RWPE1 (cell line): ENCODE measurements at places on chromosomes 4 and X.

DNA sequence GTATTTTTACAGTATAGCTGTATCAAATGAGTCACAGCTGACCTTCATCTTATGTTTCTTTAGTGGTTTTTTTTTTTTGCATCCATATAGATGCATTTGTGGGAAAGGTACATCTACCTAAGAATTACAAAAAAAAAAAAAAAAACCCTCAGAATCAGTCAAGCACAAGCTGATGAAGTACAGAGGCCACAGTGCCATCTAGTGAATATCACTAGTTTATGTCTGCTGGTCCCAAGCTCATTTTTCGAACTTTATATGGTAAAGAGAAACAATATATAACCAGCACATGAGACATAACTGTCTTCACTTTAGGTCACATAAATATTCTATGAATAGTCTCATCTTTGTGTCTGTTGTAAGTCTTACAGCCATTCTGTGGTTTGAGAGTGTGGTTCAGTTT lies 220.1 kb downstream of the DLG3 start:
- peak; percentile 2 for DNase-seq

DNA sequence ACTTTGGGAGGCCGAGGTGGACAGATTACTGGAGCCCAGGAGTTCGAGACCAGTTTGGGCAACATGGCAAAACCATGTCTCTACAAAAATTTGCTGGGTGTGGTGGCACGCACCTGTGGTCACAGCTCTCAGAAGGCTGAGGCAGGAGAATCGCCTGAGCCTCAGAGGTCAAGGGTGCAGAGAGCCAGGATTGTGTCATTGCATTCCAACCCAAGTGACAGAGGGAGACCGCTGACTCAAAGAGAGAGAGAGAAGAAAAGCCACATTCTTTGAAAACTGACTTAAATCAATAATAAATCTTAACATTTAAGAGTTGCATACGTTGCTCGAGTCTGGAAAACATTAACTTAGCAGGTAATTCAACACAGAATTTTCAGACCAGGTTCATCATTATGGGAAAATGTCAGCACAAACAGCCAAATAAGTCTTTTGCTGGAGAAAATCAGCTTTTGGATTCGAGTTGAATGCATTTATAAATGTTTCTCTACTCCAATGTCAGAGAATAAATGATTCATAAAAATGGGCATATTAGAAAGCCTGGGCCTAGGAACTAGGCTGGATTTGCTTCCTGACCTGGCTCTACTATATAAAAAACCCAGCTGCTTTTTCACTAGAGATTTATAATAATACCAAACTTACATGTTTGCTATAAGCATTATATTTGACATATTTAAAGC lies 68.3 kb upstream of the RBPJ start:
- DNase-seq, result no peak

DNA sequence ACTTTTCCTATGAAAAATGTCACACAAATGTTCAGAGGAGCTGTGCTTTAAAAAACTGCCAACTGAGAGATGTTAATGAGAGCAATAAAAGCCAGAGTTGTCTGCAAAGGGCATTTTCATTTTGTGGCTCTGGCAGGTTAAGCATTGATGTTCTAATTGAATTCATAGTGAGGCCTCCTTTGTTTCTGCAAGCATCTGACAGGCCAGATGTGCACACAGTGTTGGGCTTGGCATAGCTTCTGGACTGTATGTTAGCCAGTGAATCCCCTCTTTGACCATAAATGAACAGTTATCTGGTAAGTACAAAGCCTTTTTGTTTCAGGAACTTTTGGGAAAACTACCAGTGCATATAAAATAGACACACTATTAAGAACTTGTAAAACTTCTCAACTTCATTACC lies 81.9 kb downstream of the JADE3 start:
- DNase-seq, result no peak

- no peak for DNase-seq
These were observed 10.1 kb downstream of the RBPJ start for GRCh38 chr4:26330946-26331345.

DNA sequence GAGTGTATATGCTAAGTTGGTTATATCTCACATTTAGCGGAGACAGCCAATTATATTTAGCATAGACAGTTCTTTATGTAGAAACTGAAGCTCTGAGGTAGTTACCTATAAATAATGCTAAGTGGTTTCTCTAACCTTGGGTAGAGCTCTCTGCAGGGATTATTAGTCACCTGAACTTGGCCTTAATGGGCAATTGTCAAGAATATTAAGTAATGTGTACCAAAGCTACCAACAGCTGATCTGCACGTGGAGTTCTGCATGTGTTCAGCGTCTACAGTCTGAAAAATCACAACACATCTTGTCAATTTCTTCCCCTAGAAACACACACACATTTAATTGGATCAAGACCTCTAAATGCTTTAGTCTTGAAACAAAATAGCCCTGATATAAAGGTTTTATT lies 740.6 kb upstream of the FAM241A start:
- no peak for DNase-seq

DNA sequence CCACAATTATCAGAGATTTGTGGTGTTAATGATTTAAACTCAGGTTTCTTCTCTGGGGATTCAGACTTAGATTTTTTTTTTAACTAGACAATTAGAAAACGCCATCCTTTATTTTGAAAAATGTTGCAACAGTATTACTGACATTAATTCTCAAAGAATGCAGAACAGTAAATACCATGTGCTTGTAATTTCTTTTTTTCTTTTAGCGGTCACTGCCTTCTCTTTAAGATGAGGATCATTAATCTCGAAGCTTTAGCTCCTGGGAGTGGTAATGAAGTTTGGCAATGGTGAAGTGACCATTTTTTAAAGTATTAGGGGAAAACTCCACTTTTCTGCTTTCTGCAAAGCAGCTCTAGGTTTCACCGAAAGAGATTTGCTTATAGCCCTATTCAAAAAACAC lies 164.0 kb upstream of the MBNL3 start:
- DNase-seq, result no peak

GRCh38 chrX:55908661-55909212 lies 191.2 kb downstream of the RRAGB start:
- DNase-seq, result peak; percentile 7

DNA sequence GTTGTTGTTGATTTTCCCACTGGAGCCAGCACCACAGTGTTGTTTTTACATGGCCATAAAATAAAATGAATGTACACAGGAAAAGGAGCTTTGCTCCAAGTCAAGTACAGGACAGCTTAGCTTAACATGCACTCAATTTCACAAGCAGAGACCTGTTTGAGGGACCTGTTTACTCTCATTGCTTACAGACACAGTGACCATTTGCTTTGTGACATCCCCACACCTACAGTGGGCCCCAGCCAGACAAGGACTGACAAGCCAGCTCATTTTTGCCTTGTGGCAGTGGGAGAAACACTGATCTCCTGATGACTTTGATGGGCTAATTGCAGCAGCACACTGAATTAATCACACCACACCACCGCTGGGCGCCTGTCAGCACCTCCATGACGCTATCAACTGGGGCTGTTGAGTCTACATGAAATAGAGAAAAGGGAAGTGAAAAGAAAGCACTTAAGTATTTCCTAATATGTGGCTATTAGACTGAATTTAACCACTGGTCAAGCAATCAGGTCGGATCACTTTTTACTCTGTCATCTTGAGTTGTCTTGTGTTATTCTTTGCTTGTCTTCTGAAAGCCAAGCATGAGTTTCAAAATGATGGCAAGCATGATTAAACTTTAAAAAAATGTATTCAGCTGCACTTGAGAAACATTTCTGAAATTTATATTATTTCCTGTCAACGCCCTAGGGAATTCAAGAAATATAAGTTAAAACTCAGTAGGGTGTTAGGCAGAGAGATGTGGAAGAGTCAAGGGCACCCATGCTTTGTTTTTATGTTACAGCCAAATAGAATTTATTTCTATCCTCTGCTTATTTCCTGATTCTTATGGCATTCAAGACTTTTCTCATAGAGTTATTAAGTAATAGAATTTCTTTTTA lies 557.7 kb downstream of the RAB28 start:
- DNase-seq, result no peak

DNA sequence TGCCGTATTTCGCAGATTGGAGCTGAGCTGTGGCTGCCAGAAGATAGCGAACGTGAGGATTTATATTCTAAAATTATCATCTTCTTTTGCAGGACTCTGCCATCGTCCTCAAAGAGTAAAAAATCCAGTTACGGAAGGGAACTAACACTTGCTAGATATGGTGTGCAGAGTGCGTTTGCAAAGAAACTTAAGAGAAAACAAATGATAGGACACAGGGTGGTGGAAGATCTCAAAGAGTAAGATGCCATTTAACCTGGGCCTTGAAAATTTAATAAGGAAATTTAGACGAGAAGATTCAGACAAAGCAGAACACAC lies 566 bp downstream of the LARP7 start:
- DNase-seq, result no peak

- peak; percentile 1 for DNase-seq
These were observed 35.0 kb downstream of the NUDT11 start for GRCh38 chrX:51461053-51462044.

- no peak for DNase-seq
These were observed 10.9 kb upstream of the TBC1D14 start for GRCh38 chr4:6898763-6899162.

DNA sequence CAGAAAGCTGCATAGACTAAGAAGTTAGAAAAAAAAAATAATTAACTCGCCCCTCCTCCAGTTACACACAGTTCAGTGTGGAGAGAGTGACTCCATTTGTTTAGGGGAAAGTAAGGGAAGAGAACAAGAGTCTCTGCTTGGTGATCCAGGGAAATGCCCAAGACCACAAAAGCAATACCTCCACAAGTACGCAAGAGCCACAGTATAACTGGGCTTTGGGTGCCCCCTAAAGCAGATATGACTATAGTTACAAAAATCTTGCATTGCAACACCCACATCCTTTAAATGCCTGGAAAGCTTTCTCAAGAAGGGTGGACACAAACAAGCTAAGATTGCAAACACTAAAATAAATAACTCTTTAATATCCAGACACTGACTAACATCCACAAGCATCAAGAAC lies 164.2 kb upstream of the NRK start:
- no peak for DNase-seq

DNA sequence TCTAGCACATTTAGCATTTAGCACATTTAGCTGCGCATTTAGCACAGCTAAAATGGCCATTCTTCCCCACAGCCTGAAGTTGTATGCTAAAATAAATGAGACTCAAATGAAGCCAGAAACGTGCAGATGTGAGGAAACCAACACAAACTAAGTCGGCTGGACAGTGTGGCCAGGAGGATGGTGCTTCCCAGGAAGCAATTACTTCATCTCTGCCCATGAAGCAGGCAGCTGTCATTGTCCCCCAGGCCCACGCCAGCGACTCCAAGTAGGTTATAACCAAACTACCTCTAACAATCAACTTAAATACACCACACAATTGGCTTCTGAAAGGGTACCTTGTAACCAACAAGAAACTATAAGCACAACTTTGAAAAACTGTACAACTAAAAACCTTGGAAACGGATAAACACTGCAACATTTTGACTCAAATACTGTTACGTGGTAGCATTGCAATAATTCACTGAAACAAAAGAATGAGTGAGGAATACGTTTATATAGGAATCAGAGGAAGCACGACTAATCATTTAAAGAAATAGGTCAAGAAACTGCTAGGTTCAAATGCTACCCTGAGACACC lies 39.2 kb downstream of the AFAP1 start:
- DNase-seq, result no peak

DNA sequence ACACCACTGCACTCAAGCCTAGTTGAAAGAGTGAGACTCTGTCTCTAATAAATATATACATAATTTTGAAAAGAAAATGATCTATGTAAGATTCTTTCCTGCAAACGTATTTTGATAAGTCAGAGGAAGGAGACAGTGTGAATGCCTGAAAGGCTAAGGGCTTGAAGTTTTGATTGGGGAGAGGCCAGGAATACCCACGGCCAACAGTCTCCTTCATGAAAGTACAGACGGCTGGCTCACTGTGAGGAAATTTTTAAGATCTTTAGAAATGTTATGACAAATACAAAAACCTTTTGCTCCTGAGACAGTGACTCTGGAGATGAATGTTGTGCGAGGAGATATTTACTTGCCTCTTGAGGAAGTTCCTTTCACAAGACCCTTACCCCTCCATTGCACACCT lies 111.4 kb upstream of the KLHL13 start:
- DNase-seq, result no peak

GRCh38 chrX:47218920-47219815 lies 687 bp downstream of the CDK16 start:
- DNase-seq, result peak; percentile 27

DNA sequence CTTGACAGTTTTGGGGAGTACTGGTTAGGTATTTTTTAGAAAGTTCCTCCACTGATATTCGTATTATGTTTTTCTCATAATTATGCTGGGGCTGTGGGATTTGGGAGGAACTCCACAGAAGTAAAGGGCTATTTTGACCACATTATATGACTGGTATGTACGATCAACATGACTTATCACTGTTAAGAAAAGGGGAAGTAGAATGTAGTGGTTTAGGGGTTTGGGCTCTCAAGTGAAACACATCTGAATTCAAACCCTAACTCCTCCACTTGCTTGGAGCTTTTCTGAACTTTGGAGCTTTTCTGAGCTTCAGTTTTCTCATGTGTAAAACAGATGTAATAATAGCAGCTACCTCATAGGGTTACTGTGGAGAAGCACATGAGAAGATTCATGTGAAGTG lies 96.4 kb upstream of the C1GALT1C1 start:
- no peak for DNase-seq

GRCh38 chrX:21839334-21840192 lies at the start of gene MBTPS2:
MBTPS2 (plus strand) TSS chrX:21839617; CDS start chrX:21839735, 118 bp downstream.
- DNase-seq, result peak; percentile 49

DNA sequence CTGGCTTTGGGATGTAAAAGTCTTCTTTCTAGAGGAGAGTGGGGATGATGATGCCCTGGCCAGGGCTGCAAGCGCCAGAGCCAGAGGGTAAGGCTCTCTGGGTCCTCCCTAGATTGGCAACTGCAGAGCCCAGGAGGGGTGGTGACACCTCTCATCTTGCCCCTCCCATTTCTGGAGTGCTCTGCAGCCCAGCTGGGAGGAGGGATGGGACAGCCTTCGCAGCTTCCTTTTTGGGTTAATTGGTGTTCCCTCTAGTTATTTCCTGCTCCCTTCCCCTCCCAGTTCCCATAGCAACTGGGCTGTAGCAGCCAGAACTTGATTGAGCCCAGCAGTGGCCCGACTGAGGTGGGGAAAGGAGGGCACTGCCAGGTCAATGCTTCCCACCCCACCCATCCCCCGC lies 19.2 kb downstream of the NALF2 start:
- no peak for DNase-seq

GRCh38 chr4:141309874-141310273 lies 89.2 kb downstream of the ZNF330 start:
- no peak for DNase-seq

DNA sequence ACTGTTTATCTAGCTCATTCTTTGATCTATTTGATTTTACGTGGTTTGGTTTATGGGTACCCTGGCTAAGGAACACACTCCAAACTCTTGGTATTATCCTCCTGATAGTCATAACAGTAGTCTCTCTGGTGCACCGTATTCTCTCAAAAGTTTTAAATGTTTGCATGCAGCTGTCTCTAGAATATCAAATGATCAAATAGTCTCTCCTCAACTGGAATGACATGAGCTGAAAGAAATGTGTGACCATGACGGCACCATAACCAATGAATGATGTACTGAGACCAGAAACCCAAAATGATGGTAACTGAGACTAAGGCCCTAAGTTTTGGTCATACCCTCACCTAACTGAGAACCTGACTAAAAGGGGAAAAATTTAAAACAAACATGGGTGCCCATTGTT lies 319.4 kb downstream of the SLC7A11 start:
- no peak for DNase-seq
